ENCODE measurements at places on chromosomes 12 and 14.

- no peak for DNase-seq
Observed at GRCh38 chr12:115343601-115344000, 659.6 kb upstream of the TBX3 start.

DNA sequence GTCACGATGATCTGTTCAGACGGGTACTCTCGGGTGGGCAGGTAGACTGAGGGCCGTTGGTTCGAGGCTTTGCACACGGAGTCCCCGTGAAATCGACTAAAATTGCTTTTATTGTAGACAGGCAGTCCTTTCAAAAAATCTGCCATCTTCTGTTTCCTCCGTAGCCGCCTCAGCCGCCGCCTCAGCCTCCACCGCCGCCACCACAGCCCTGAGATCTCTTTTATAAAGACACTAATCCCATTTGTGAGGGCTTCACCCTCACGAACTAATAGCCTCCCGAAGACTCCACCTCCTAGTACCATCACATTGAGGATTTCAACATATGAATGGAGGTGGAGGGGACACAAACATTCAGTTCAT lies 74.2 kb downstream of the KLHL28 start:
- DNase-seq, result no peak

DNA sequence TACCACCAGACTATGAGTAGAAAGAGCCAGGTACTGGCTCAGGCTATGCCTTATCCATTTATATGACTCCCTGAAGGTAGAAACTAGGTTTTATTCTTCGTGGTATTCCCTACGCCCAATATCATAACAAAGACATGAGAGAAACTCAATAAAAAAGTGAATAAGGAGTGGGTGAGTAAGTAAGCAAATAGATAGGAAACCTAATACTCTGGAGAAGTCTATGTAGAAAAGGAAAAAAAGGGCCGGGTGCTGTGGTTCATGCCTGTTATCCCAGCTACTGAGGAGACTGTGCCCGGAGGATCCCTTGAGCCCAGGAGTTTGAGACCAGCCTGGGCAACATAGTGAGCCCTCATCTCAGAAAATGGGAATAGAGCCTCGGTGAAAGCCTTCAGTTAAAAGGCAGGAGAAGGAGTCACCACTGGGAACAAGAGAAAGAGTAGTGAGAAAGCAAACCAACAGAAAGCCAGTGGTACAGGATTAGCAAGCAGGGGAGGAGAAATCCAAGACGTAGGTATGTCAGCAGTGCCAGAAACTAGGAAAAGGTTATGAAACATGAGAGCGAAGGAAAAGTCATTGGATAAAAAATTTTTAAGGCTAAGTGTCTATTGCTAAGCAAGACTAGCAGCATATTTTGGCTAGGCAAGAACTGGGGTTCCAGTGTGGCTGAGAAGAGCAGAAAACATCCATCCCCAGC lies 6.0 kb upstream of the OR6J1 start:
- no peak for DNase-seq

DNA sequence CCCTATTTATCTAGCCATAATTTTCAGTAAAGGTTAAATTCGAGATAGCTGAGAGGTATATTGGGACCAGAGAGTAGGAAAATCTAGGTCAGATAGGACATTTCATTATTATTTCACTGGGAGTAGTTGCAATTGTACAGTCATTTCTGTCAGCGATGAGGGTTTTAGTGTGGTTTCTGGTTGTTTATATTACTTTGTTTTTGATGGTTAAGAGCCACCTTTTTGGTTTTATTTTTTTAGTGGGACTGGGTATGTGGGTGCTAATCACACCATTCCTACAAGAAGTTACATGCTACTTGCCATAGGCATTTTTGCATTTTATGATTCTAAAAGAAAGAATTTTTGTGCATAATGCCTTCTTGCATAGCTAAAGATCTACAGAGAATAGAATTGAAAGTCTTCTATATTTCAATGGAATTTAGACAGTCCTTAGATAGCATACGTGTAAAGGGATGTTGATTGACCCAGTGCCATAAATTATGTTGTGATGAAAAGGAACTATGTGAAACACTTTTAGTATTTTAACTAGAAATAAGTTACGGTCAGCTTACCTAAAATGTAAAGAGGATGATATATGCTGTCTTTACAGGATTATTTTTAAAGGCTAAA lies 85.2 kb downstream of the KTN1 start:
- DNase-seq, result no peak

- no peak for DNase-seq
Observed at GRCh38 chr14:93527203-93527607, 96.5 kb downstream of the UNC79 start.
